ENCODE measurements at places on chromosomes 4 and X.

- DNase-seq, result no peak
Measured at GRCh38 chr4:57445686-57446085, 335.5 kb upstream of the IGFBP7 start.

GRCh38 chr4:129261584-129261983, 165.6 kb downstream of the C4orf33 start:
- no peak for DNase-seq

GRCh38 chr4:81990898-81991297, 382.9 kb downstream of the HNRNPD start:
- no peak for DNase-seq

GRCh38 chr4:85102606-85103005, 136.1 kb upstream of the WDFY3 start:
- DNase-seq, result no peak

GRCh38 chr4:25991340-25991739, 77.3 kb downstream of the SMIM20 start:
- no peak for DNase-seq

- DNase-seq, result no peak
Measured at GRCh38 chr4:124977045-124977444, 264.5 kb upstream of the ANKRD50 start.

- DNase-seq, result no peak
Measured at GRCh38 chrX:55014897-55015299, 14.7 kb downstream of the APEX2 start.

GRCh38 chr4:26721685-26722084, 137.8 kb downstream of the TBC1D19 start:
- DNase-seq, result no peak

GRCh38 chrX:134670134-134670924, 12.1 kb upstream of the PLAC1 start:
- no peak for DNase-seq

All from WTC11 (cell line).